NCI-H1436 treated with DMSO at 0.1 percent for 48 hours (cell line): ENCODE measurements at places on chromosomes 13 and 19.

DNA sequence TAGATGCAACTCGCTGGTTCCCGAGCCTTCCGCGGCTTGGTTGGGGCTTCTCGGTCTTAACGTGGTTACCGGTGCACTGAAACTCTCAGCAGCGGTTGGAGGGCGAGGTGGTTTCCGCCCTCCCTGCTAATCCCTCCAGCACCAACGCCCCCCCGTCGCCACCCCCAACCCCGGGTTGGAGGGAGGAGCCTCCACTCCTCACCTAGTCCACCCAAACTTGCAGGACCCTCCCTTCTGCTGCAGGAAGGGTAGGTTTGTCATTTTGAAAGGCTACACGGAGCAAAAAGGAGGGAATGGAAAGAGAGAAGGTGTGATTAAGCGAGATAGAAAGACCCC is 465.0 kb downstream of the ITGBL1 start:
- peak; percentile 69 for DNase-seq

DNA sequence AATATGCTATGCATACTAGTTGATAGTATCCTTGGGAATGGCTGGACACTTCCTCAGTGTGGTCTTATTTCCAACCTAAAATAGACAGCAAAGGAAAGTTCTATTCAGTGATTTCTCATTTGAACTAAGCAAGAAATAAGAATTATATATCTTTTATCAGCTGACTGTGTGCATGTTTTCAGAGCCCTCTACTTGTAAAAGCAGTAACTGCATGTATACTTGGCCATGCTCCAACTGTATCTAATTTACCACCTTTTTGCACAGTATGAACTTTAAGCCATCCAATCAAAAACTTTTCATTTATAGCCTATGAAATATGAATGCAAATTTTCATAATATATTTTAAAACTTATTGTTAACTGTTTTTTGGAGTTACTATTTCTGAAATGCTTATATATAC is 136.4 kb upstream of the PCDH9 start:
- no peak for DNase-seq

- DNase-seq: no peak
Observed at GRCh38 chr19:4831304-4831978, at the start of gene TICAM1. TICAM1 (minus strand) TSS chr19:4831712; CDS start chr19:4818377, 13,335 bp downstream.

DNA sequence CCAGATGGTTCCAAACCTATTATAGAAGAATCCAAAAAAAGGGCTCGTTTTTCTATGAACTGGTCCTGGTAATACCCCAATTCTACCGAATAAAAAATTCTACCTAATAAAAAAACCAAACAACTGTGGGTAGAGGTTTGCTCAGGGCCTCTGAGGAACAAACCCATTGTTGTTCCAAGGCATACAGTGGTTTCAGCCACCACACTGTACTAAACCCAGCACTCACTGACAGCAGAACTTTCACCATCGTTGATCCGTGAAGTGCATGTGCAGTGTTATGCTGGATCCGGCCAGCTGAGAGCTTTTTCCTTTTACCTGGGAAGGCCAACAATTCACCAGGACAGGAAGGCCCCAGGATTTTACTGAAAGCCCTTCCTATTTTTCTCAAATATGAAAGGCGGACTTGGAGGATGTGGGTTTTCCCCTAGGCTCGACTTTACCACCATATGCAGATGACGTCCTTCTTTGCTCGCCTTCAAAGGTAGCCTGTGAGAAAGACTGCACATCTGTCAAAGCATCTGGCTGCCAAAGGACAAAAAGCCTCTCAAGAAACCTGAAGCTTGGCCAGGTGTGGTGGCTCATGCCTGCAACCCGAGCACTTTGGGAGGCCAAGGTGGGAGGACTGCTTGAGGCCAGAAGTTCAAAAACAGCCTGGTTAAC is 7.2 kb upstream of the PABPC3 start:
- no peak for DNase-seq

DNA sequence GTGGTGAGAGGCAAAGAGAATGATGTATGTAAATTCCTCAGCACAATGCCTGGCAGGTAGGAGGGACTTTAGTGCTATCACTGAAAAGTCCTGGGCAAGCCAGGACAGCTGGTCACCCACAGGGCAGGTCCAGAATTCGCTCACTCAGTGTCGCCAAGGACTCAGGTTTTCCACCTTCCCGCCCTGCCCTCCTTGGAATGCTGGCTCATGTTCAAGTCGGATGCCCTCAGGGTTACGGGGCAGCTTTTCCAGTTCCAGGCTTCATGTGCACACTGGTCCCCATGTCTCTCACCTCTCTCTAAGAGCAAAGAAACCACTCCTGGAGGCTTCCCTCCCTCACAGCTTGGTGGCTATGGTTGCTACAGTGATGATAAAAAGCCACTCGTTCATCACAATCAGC is 24.8 kb upstream of the NAXD start:
- no peak for DNase-seq

- no peak for DNase-seq
Observed at GRCh38 chr13:20185366-20186056, 7.2 kb downstream of the GJB2 start.

DNA sequence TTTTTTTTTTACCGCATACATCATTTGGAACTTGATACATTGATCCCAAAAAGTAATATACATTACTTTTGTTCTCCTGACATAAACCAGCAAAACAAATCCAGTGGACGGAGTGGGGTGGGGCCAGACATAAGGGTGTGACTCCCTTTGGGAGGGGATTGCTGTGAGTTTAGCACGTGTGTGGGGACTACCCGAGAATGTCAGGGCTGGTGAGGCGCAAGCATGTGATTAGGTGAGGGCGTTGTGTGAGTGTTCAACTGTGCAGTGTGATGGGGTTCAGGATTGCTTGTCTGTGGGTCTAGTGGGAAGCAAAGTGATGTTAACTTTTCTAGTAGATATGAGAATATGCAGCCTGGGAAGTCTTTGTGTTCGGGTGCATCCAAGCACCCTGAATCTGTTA is 468.0 kb downstream of the TSHZ3 start:
- DNase-seq: no peak

GRCh38 chr19:4993683-4994082 is 24.8 kb downstream of the KDM4B start:
- DNase-seq: no peak

- DNase-seq: no peak
Observed at GRCh38 chr13:50114961-50115360, 99.7 kb downstream of the KCNRG start.
